ENCODE measurements at places on chromosomes 7 and 10.

- DNase-seq: no peak
- H3K36me3 ChIP-seq: no peaks in the 10 kb centered on the region
- H3K27ac ChIP-seq: no peak overlapping the region
- no peaks in the 10 kb centered on the region for H3K27me3 ChIP-seq
Observed at GRCh38 chr7:120043250-120043649, 229.7 kb upstream of the KCND2 start.

DNA sequence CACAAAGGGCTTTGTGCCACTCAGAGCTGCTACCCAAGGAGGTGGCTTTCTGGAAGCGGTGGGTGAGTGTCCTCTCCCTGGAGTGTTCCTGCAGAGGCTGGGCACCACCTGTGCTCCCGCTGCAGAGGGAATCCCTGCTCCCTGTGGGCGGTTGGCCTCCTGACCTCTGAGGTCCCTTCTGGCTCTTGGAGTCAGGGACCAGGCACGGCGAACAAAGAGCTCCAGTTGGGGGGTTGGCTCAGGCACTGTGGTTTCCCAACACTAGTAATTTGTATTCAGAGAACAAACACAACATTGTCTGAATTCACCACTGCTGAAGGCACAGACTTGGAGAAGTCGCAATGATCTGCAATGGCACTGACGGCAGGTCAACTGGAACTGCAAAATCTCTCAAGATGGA lies 328.9 kb downstream of the PRPF18 start:
- no peak for DNase-seq
- H3K4me3 ChIP-seq: no peak overlapping the region
- H3K4me1 ChIP-seq: peaks cover 8% of the 10 kb centered on the region

DNA sequence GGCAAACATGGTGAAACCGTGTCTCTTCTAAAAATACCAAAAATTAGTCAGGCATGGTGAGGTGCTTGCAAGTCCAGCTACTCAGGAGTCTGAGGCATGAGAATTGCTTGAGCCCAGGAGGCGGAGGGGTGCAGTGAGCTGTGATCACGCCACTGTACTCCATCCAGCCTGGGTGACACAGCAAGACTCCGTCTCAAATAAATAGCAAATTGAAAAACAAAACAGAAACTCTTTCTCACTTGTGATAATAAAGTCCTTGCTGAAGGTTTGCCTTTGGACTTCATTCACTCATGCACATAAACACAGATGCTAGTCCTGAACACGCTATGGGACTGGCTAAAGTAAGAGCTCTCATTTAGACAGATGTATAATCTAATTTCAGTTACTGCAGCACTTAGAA lies 37.6 kb downstream of the ANK3 start:
- H3K4me1 ChIP-seq: peaks cover 18% of the 10 kb centered on the region
- no peak overlapping the region for H3K27ac ChIP-seq
- H3K27me3 ChIP-seq: 0 out of 2 replicates have a peak, but pooled peaks cover 3% of the 10 kb centered on the region
- no peak for DNase-seq
- H3K4me3 ChIP-seq: no peak overlapping the region
- no peaks in the 10 kb centered on the region for H3K36me3 ChIP-seq

- H3K27me3 ChIP-seq: no peaks in the 10 kb centered on the region
- no peaks in the 10 kb centered on the region for H3K4me1 ChIP-seq
- no peak overlapping the region for H3K27ac ChIP-seq
- H3K4me3 ChIP-seq: no peak overlapping the region
- peak; percentile 52 for DNase-seq
Observed at GRCh38 chr7:156474241-156474743, 166.3 kb upstream of the RNF32 start.

DNA sequence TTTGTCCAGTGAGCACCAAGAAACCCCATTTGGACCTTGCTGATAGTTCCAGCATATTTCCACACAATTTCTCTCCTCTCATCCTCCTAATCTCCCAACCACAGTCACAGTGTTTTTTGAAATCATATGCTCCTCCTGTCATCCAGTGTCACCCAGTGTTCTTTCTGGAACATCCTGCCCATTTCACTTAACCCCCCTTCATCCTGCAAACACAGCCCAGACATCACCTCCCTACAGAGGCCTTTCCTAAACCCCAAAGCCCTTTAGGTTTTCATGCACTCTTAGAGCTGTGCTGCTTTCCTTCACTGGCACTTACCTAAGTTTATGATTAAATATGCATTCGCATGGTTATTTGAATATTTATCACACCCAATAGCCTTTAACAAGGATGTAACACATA lies 1158.0 kb upstream of the C7orf33 start:
- no peaks in the 10 kb centered on the region for H3K4me1 ChIP-seq
- no peak for DNase-seq
- H3K27me3 ChIP-seq: no peaks in the 10 kb centered on the region

DNA sequence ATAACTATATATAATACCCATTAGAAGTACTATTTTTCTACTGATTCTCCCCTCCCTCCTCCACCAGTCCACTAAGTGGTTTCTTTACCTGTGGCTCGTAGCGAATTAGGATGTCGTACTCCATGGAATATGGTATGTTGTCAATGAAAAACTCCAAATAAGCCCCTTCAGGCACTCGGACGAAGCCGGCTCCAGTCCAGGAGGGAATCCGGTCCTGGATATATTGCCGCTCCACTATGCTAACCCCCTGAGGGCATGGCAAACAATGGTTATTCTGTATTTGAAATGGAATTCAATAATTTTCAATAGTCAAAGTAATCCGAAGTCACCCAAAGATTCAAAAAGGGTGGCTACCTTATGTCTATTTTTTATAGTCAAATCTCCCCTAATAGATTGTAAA lies 40.1 kb downstream of the LAMB1 start:
- no peaks in the 10 kb centered on the region for H3K27me3 ChIP-seq
- H3K27ac ChIP-seq: no peak overlapping the region
- peaks cover 31% of the 10 kb centered on the region for H3K4me1 ChIP-seq
- peaks cover 59% of the 10 kb centered on the region for H3K36me3 ChIP-seq

DNA sequence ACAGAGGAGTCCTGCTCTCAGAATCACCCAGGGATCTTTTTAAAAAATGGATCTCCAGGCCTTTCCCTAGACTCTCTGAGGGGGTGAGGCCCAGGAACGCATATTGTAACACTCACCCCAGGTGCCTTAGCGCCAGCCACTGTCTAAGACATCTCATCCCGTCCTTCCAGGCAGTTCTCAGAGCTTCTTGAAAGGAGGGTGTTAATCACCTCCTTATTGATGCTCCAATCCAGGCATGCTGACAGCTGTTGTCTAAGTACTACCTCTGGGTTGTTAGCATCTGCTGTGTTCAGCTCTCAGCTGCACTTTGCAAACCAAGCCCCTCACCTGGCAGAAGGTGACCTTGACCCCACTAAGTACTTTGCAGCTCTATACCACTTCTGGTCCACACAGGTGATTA lies 36.0 kb downstream of the KIAA1549 start:
- H3K27ac ChIP-seq: no peak overlapping the region
- no peak overlapping the region for H3K4me3 ChIP-seq
- DNase-seq: no peak
- no peaks in the 10 kb centered on the region for H3K27me3 ChIP-seq
- H3K36me3 ChIP-seq: no peaks in the 10 kb centered on the region

- H3K36me3 ChIP-seq: no peaks in the 10 kb centered on the region
- no peaks in the 10 kb centered on the region for H3K4me1 ChIP-seq
- no peak overlapping the region for H3K27ac ChIP-seq
- no peak for DNase-seq
- no peaks in the 10 kb centered on the region for H3K27me3 ChIP-seq
- H3K4me3 ChIP-seq: no peak overlapping the region
Observed at GRCh38 chr10:66455304-66455703, 470.5 kb upstream of the LRRTM3 start.

DNA sequence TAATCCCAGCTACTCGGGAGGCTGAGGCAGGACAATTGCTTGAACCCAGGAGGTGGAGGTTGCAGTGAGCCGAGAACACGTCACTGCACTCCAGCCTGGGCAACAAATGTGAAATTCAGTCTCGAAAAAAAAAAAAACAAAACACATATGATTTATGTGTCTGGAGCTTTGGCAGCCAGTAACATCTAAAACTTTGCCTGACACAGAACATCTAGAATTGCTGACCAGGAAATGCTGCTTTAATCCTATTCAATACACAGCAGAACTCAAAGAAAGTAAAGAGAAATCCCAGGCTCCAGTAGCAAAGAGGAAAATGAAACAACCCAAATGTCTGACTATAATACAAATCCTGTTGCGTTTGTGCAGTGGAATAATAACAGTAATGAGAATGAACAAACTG lies 4.5 kb upstream of the CCDC6 start:
- DNase-seq: no peak
- no peaks in the 10 kb centered on the region for H3K27me3 ChIP-seq
- no peak overlapping the region for H3K27ac ChIP-seq
- peaks cover 14% of the 10 kb centered on the region for H3K4me1 ChIP-seq
- H3K36me3 ChIP-seq: no peaks in the 10 kb centered on the region

DNA sequence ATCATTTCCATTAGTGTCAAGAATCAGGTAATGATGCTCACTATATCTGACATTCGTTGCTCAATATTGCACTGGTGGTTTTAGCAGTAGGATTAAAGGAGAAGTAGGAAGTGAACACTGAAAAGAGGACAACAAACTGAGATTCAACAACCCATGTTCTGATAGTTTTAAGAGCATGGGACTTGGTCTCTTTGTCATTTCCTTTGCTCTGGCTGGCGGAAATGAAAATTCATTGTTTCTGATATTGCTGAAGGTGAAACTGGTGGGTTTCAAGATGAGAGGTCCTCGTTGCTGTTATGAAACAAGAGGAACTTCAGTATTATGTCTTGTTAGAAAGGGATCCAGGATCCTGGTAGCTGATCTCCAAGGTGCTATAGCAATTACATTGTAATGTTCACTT lies 129.0 kb downstream of the DNAH11 start:
- no peak overlapping the region for H3K4me3 ChIP-seq
- DNase-seq: no peak
- no peaks in the 10 kb centered on the region for H3K36me3 ChIP-seq
- no peaks in the 10 kb centered on the region for H3K4me1 ChIP-seq

DNA sequence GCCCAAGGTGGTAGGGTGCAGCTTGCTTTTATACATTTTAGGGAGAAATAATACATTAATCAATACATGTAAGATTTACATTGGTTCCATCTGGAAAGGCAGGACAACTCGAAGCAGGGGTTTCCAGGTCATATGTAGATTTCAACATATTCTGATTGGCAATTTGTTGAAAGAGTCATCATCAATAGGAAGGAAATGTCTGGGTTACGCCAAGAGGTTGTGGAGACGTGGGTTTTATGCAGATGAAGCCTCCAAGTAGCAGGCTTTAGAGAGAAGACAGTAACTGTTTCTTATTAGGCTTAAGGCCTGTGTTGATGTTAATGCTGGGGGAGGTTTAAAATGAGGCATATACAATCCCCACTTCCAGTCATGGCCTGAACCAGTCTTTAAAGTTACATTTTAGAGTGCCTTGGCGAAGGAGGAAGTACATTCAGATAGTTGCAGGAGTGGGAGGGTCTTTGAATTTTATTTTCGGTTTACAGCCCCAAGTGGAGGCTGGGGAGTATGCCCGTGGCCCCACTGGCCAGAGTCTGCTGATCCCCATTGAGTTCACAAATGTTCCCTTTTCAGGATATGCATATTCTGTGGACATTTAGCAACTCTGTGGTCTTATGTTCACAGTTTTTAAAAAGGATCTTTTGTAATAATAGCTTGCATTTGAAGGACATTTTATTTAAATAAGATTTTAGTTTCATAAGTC lies 166.0 kb upstream of the GDF10 start:
- no peaks in the 10 kb centered on the region for H3K36me3 ChIP-seq
- peaks cover 25% of the 10 kb centered on the region for H3K4me1 ChIP-seq
- H3K4me3 ChIP-seq: no peak overlapping the region
- H3K27ac ChIP-seq: no peak overlapping the region
- no peak for DNase-seq

- no peaks in the 10 kb centered on the region for H3K27me3 ChIP-seq
- H3K27ac ChIP-seq: peak overlapping the region; percentile 99
- H3K4me3 ChIP-seq: peak overlapping the region; percentile 45
- H3K36me3 ChIP-seq: no peaks in the 10 kb centered on the region
Observed at GRCh38 chr10:4770801-4771553, 55.0 kb upstream of the AKR1E2 start.

DNA sequence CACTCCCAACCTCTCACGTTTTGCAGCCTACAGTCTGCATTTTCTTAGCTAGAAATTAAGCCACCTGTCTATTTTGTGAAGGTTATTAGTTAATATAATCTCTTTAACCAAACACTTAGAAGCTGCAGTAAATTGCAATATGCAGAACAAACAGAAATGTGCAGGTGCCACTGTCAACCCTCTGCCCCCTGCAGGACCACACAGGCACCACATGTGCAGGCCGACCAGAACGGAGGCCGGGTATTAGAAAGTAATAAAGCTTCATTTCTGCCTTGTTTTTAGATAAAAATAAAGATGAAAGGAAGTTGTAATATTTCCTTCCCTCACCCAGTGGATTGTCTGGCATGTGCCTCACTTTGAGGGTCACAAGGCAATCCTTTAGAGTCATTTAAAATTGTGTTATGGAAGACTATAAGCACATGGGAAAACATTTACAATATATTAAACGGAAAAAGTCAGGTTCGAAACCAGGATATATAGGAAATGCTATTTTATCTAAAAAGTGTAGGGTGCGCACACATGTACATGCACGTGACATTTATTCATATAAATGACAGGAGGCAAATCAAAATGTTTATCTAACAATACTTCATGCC lies 158.2 kb downstream of the ARHGAP12 start:
- no peaks in the 10 kb centered on the region for H3K36me3 ChIP-seq
- no peak overlapping the region for H3K4me3 ChIP-seq

GRCh38 chr7:29518616-29519015 lies 45.0 kb upstream of the PRR15 start:
- H3K4me1 ChIP-seq: no peaks in the 10 kb centered on the region
- DNase-seq: no peak
- H3K27me3 ChIP-seq: no peaks in the 10 kb centered on the region
- no peak overlapping the region for H3K4me3 ChIP-seq
- no peak overlapping the region for H3K27ac ChIP-seq
